ENCODE measurements at places on chromosomes 11 and 22. TPM values are rescaled to one million over a fixed set of nuclear protein-coding genes. Genes with fewer than 3 reads are reported as not detected.

The TNNT3 gene
- not detected for total RNA-seq

The NOX4 gene
- total RNA-seq, result 2.5 TPM

GRCh38 chr11:59172345-59173079 lies 580 bp downstream of the DTX4 start:
- H3K4me1 ChIP-seq, result no peaks in the 10 kb centered on the region
- DNase-seq, result peak; percentile 71
- H3K4me3 ChIP-seq, result peak overlapping the region; percentile 89
- H3K36me3 ChIP-seq, result no peaks in the 10 kb centered on the region
- H3K27me3 ChIP-seq, result no peaks in the 10 kb centered on the region
- peak overlapping the region; percentile 95 for H3K27ac ChIP-seq

GRCh38 chr11:3232956-3233355 lies 739 bp upstream of the MRGPRE start:
- no peaks in the 10 kb centered on the region for H3K27me3 ChIP-seq
- H3K4me3 ChIP-seq, result no peak overlapping the region
- no peak for DNase-seq
- no peaks in the 10 kb centered on the region for H3K36me3 ChIP-seq
- no peaks in the 10 kb centered on the region for H3K4me1 ChIP-seq
- no peak overlapping the region for H3K27ac ChIP-seq

GRCh38 chr11:290621-291231 lies 1.8 kb downstream of the PGGHG start:
- no peaks in the 10 kb centered on the region for H3K27me3 ChIP-seq
- H3K27ac ChIP-seq, result peak overlapping the region; percentile 95
- DNase-seq, result peak; percentile 49
- peaks cover 20% of the 10 kb centered on the region for H3K4me1 ChIP-seq

- H3K36me3 ChIP-seq, result no peaks in the 10 kb centered on the region
- H3K4me3 ChIP-seq, result peak within 1 kb of the TSS; percentile 85
- H3K27ac ChIP-seq, result peak within 1 kb of the TSS; percentile 84
- no peaks in the 10 kb centered on the region for H3K27me3 ChIP-seq
- DNase-seq, result peak; percentile 98
- peaks cover 37% of the 10 kb centered on the region for H3K4me1 ChIP-seq
Measured at GRCh38 chr22:30289141-30289979, at the start of gene CASTOR1. Gene CASTOR1, minus strand, starts transcription at chr22:30289505. Its CDS starts 8 bp downstream, at chr22:30289497.

GRCh38 chr22:19880786-19881569 lies 26.3 kb upstream of the GNB1L start:
- H3K4me3 ChIP-seq, result no peak overlapping the region
- no peak overlapping the region for H3K27ac ChIP-seq
- peak; percentile 51 for DNase-seq
- H3K36me3 ChIP-seq, result peaks cover 5% of the 10 kb centered on the region

- H3K27ac ChIP-seq, result no peak overlapping the region
- H3K4me3 ChIP-seq, result no peak overlapping the region
- H3K36me3 ChIP-seq, result no peaks in the 10 kb centered on the region
- no peak for DNase-seq
- H3K4me1 ChIP-seq, result no peaks in the 10 kb centered on the region
- H3K27me3 ChIP-seq, result no peaks in the 10 kb centered on the region
Measured at GRCh38 chr22:30490399-30490798, 15.1 kb downstream of the SEC14L4 start.
